ENCODE measurements at places on chromosomes 5 and 9.

DNA sequence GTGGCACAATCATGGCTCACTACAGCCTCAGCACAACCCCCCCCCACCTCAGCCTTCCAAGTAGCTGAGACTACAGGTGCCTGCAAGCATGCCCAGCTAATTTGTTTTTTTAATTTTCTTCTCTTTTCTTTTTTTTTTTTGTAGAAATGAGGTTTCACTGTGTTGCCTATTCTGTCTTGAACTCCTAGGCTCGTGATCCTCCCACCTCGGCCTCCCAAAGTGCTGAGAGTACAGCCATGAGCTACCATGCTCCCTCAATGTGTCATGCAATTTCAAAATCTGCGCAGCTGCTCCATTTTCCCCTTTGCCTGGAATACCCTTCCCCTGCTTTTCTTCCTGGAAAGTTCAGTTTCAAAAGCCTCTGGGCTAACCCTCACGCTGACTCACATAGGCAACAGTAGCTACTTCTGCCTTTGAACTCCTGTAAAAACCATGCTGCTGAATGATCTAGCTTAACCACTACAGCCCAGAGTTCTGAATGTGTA lies 71.0 kb upstream of the IL7R start:
- no peak for DNase-seq

DNA sequence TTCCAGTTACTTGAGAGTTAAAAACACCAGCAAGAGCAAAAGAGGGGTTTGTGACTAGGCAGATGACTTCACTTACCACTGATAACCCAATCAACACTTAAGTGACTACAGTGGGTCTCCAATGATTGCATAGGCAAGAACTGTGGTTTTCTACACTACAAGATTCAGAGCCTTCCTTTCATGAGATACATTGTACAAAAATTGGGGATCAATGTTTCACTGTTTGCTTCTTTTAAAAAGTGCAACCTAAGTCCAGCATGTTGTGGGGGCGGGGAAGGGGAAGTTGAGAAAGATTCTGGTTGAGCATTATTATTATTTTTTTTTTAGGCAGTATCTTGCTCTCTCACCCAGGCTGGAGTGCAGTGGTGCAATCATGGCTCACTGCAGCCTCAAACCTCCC lies 3.6 kb downstream of the IQGAP2 start:
- no peak for DNase-seq

DNA sequence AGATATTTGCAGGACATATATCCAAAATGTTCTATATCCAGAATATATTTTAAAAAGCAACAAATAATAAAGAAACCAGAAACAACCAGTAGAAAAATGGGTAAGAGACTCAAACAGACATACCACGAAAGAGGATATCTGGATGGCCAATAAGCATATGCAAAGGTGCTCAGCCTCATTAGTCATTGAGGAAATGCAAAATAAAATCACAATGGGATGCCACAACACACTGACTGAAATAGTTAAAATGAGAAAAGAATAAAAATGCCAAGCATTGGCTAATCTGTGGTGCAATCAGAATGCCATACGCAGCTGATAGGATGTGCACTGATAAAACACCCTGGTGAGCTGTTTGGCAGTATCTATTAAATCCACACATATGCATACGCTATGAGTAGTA lies 265.8 kb upstream of the ANKH start:
- no peak for DNase-seq

DNA sequence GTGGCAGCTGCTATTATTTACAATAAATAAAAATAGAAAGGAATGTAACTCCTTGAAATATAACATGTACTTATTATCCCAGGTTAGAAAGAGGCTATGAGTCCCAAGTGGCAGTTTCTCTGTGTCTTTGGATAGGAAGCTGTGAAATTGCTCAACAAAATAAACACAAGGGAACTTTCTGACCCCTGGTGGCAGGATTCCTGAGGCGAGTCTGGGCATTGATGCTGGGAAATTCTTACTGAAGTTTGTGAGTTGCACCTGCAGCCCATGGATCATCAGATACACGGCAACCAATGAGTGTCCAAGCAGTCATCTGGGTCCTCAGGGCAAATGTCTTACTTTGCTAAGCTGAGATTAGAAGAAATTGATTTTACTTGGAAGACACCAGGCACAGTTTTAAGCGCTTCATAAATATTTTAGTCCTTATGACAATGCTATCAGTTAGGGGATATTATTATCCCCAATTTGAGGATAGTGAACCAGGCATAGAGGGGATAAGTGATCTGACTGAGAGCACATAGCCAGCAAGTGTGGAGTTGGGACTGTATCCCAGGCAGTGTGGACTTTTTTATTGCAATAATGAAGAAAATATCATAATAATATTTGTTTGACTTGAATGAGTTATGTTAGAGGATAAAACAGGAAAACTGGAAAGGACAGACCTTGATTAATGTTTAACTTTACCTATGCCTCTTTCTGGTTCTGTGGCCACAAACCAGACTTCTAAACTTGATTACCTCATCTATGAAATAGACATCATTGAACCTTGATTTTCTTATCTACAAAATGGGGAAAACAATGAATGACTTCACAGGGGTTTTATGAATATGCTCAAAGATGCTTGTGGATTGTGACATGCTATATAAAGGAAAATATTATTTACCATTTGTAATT lies 265.5 kb upstream of the ADAMTSL1 start:
- no peak for DNase-seq

GRCh38 chr9:126625329-126626126 lies 11.8 kb downstream of the LMX1B start:
- DNase-seq: no peak

GRCh38 chr9:20316372-20316771 lies 305.9 kb downstream of the MLLT3 start:
- DNase-seq: no peak

DNA sequence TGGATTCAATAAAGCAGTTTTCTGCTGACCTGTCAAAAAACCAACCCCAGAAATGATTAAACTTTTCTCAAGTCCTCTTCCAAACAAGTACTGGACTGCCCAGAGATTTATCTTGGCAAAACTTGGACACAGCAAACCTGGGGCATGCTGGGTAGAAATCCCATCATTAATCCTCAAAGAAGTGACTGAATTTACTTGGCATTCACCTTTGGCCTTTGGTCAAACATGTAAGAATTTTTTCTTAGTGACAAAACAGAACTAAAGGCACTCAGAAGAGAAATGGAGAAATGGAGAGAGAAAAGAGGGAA lies 248.6 kb upstream of the NREP start:
- no peak for DNase-seq

DNA sequence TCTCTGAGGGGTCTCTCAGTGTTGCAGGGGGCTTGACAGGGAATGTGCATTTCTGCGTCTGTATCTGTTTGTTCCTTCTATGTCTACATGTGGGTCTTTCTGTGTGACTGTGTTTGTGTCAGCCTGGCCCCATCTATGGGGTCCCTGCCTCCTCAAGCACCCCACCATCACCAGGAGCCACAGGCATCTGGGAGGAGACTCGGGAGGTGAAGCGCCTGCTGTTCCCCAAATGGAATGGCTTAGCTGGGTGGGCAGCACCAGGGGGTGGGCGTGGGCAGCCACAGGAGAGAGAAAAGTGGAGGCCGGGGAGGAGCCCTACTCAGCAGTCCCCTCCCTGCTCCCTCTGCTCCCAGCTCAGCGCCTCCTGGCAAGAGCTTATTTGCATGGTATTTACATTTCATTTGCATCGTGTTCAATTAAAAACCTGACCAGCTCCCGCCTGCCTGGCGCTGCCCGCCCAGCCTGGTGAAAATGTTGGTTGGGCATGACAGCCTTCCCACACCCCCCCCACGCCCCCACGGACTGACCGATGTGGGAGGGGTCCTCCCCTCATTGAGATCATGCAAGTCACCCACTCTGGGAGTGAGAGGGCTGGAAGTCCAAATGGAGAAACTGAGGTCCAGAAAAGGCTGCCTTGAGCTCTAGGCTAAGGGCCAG lies 50.5 kb downstream of the CXXC5 start:
- DNase-seq: no peak

DNA sequence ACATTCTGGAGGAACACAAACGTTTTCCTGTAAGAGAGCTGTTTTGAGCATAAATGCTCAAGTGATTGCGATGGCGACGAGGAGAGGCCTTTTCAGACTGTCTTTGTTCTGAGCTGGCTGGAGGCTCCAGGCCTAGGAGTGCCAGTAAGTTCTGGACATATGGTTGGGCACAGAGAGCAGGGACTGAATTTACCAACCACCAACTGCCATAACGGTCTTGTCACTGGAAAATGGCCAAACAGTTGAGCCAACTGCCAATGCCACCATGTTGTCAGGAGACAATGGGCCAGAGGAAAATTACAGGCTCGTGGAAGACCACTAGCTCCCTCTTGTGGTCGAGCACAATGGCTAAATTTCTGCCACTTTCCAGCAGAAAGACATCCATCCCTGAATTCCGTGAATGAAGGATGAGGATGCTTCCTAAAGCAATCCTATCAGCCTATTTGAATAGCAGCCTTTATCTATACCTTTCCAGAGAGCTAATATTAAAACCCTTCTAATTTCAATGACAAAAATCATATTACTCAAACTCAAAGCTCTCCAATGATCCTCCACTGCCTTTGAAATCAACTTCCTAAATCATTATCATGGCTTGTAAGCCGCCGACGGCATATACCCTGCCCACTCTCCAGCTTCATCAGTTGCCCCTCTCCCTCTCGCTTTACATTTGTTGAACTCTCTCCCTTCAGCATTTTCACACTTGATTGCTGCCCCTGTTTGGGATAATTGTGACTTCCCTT lies 66.9 kb upstream of the GLIS3 start:
- DNase-seq: no peak

GRCh38 chr5:83767409-83767992 lies 46.8 kb upstream of the HAPLN1 start:
- DNase-seq: no peak

- DNase-seq: no peak
These were observed 567.0 kb upstream of the CDH18 start for GRCh38 chr5:20555034-20555433.

- no peak for DNase-seq
These were observed 76.7 kb downstream of the ITGA1 start for GRCh38 chr5:52864371-52864770.

DNA sequence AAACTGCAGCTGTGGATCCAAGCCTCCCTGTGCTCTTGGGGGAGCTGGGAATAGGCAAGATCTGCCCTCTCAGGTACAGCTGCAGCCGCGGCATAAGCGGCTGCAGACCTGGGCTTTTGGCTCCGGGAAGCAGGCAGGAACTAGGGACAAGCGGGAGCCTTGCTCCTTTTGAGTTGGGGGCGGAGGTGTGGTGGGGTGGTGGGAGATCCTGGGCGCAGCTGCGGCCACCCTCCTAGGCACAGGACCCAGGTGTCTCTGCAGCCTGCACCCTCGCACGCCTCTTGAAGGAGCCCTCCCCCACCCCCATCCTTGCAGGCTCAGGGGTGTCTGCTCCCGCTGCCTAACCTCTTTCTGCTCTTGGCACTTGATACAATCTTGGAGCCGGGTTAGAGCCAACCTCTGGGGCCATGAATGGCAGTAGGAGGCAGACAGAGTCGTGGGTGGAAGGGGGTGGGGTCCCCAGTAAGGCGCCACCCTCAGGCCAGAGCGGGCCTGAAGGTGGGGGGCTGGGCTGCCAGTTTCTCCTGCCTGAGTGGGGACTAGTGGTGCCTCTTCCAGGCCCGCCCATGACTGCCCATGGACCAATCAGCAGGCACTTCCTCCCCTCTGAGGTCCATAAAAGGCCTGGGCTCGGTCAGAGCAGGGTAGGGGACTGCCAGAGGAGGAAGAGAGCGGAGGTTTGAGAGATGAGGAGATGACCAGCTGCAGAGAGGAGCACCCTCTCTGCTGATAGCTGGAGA lies 267.6 kb upstream of the TNC start:
- no peak for DNase-seq

DNA sequence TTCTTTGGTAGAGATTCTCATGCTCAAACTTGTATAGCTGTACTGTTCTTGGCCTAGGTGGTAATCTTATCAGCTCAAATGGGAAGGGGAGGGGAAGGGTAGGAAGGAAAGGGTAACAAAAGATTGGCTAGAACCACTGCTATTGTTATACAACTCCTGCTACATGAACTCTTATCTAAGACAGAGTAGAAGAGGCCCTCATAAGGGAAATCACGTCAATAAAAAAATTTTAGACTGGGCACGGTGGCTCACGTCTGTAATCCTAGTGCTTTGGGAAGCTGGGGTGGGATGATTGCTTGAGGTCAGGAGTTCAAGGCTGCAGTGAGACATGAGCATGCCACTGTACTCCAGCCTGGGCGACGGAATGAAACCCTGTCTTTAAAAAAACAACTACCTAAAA lies 15.9 kb downstream of the STOM start:
- no peak for DNase-seq

- DNase-seq: no peak
These were observed 60.3 kb downstream of the GCNT1 start for GRCh38 chr9:76519075-76519835.

DNA sequence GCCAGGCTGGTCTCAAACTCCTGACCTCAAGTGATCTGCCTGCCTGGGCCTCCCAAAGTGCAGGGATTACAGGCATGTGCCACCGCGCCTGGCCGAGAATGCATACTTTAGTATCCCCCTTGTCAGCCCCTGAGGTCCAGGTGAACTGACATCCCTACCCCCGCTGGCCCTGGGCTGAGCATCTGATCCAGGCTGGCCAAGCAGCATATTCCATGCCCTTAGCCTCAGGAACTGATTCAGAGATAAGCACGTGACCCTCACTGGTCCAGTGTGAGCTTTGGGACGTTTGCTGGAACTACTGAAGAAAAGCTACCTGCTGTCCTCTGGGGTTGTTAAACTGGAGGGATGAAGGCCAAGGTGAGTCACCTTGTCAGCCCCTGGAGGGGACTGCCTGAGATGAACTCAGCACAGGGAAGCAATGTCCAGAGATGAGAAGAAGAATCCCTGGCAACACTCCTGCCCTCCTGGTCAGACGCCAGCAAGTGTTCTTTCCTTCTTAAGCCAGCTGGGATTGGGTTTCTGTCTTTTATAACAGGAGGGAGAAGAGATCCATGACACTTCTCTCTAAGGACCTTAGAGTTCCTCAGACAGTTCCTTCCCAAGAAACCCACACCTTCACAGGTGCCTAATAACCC lies 59.1 kb upstream of the FBXW11 start:
- no peak for DNase-seq

DNA sequence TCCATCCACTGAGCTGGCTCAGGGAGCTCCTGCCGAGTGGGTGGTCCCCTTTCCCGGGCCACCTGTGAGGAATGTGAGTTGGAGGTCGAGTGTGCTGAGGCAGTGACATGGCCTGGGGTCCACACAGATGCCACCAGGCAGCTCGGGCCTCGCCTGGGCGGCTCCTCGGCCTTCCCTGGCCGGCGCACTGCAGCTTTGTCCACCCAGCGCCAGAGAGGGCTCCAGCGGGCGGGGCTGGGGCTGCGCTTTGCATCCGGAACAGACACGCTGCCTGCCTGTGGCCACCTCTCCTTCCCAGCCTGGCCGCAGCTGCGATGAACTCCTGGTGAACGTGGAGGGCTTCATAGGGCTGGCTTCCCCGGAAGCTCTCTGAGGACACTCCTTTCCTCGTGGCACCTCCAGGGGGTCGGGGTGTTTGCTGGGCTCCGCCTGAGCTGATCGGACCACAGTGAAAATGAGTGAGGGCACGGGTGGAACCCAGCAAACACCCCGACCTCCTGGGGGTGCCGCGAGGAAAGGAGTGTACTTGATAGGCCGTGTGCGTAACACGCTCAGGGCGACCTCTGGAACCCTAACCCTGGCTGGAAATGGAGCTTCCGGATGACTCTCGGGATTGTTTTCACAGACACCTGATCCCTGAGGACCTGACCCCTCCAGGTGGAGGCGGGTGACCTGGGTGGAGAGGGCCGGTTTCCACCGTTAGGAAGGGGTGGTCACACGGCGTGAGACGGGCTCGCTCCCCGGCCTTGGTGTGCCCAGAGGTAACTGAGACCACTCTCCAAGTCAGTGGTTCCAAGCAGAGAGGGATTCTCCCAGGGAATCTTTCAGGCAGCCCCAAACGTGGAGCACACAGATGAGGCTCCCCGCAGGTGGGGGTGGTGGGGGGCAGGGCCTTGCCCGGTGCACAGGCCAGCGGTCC lies 31.8 kb upstream of the RXRA start:
- no peak for DNase-seq
